ENCODE measurements at places on chromosomes 3 and 15. TPM values are rescaled to one million over a fixed set of nuclear protein-coding genes. Genes with fewer than 3 reads are reported as not detected.

NAALADL2 gene
- total RNA-seq, result 2.7 TPM

EEF1AKMT4 gene
- 0.66 TPM for total RNA-seq

HEXA gene
- 41.3 TPM for total RNA-seq

OXTR gene
- 0.29 TPM for total RNA-seq

ILDR1 gene
- total RNA-seq, result 0.20 TPM

CRBN gene
- 51.7 TPM for total RNA-seq

LRRFIP2 gene
- 150 TPM for total RNA-seq

Measured in heart left ventricle (tissue), 16 donors.